Smooth muscle cell of bladder (primary cell): ENCODE measurements at places on chromosomes 3 and 15. TPM values are rescaled to one million over a fixed set of nuclear protein-coding genes. Genes with fewer than 3 reads are reported as not detected.

MFGE8 gene
- total RNA-seq = 122 and 242 TPM in 2 replicates

TRAT1 gene
- not detected in 2 replicates for total RNA-seq

CD47 gene
- 56.5 and 60.6 TPM in 2 replicates for total RNA-seq

GPX1 gene
- 436 and 442 TPM in 2 replicates for total RNA-seq

WDR72 gene
- not detected in 2 replicates for total RNA-seq
